ENCODE measurements at places on chromosomes 6 and 20.

DNA sequence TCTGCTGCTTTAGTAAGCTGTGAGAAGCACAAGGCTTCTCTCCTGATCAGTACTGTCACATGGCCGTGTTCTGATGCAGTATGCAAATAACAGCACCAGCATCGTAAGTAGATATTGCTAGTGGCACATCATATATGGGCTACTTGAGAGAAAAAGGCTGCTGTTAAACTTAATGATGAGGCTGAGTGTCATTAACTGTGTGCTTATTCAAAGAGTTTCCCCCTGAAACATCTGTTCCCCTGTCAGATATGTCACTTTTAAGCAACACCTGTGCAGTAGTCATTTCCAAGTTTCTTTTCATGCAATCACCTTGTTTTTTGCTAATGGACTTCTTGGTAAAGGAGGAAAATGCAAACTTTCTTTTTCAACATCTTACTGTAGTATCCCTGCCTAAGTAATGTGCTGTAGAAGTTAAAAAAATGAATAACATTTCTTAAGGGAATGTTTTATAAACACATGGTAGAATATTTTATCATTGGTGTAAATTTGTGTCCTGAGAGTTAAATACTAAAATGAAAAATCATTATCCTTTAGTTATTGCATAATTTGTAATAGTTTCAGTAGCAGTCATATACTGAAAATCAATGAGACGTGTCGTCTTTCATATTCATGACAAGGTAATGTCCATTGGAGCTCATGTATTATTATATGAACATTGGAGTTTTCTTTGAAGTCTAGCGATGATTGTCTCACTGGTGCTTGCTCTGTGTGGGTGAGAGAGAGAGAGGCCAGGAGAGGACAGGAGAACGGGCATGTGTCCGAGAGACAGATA, 366.3 kb downstream of the CDKAL1 start:
- no peak for DNase-seq

DNA sequence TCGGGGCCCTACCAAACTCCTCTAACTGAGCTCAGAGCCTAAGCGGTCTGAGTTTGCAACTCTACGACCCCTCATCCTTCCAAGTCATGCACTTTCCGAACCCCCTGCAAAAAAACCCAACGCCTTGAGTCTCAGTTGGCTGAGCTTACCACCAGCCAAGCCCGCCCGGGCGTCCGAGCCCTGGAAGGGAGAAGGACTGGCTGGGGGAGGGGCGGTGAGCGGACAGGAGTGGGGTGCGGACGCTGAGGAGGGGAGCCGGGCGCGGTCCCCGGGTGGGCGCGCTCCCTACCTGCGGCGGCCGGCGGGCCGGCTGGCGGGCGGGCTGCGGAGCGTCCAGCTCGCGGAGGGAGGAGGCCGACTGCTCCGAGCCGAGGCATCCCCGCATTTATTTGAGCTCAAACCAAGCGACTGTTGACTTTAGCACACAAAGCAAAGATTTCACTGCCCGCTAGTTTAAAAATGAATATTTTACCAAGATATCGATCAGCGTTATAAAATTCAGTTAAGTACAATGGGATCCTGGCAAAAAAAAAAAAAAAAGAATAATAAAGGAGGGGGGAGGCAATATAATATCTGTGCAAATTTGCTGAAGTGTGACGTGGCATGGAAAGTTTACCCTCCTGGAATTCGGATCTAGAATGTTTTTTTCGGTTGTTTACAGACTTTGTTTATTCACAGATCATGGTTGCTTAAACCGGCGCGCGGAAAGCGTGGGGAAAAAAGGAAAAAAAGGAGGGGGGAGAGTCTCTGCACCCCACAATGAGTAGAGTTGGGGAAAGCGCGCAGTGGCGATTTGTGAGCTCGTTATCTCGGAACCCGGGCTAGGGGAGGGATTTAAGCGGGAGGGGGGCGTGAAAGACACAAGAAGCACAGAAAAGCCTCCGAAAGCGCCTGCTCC, 5.9 kb downstream of the FOXA2 start:
- DNase-seq = no peak

DNA sequence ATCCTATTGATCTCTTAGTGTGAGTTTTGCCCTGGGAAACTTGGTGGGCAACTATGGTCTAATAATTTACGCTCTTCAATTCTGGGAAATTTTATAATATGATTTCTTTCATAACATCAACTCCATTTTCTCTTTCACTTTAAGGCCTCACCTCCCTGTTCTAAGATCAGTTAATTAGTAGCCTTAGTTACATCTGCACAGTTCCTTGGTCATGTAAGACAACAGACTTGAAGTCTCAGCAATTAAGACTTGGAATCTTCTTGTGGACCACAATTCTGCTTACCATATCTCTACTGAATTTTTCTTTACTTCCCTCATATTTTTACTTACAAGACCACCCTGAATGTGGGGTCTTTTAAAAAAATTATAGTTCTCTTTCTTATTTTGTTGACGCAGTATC, 8.7 kb downstream of the ENPP3 start:
- DNase-seq = no peak

GRCh38 chr6:73234733-73235132, 9.4 kb upstream of the KHDC1L start:
- no peak for DNase-seq

DNA sequence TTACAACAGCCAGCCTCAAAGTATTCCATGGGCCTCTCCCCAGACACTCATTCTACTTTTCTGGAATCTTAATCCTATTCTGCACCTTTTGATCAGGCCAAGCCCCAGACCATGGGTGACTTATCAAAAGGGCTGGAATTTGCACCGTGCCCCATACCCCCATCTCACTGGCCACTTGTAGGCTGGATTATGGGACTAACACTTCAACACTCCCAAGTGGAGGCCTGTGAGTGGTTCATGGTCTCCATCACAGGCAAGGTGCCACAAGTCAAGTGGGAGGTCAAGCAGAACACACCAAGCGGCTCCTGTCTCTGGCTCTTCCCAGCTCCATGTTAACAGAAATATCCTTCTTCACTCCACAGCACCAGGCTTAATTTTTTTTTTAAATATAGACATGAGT, 212.3 kb upstream of the HEY2 start:
- DNase-seq = no peak

GRCh38 chr6:158869826-158870648, 50.9 kb upstream of the EZR start:
- no peak for DNase-seq

GRCh38 chr6:45433533-45434380, 56.0 kb upstream of the SUPT3H start:
- DNase-seq = no peak

- DNase-seq = no peak
These were observed 26.9 kb upstream of the FUCA2 start for GRCh38 chr6:143538374-143538773.

GRCh38 chr6:8551993-8552392, 116.6 kb upstream of the SLC35B3 start:
- DNase-seq = no peak

Data from H1 (cell line).